ENCODE measurements at places on chromosomes 2 and 18.

- no peak for DNase-seq
Observed at GRCh38 chr2:3377279-3377611, 373 bp downstream of the EIPR1 start.

GRCh38 chr18:77949355-77949973 is 699.8 kb downstream of the GALR1 start:
- no peak for DNase-seq

DNA sequence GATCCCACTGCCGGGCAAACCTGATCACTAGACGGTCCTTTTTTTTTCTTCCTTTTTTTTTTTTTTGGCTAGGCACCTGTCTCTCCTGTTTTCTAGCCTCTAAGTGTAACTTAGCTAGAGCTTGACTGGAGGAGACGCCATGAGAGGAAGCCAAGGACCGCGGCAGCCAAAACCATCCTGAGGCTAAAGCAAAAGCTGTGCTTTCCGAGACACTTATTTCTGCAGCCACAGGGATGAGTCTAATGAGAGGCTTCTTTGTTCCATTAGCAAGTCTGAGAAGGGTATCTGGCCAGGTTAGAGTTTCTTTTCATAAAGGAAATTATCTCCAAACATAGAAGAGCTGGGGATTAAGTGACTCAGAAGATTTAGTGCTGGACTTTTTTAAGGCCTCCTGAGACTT is 7.3 kb upstream of the CXCR4 start:
- no peak for DNase-seq

- DNase-seq, result no peak
Observed at GRCh38 chr18:47547539-47548202, 296.2 kb upstream of the SKOR2 start.

DNA sequence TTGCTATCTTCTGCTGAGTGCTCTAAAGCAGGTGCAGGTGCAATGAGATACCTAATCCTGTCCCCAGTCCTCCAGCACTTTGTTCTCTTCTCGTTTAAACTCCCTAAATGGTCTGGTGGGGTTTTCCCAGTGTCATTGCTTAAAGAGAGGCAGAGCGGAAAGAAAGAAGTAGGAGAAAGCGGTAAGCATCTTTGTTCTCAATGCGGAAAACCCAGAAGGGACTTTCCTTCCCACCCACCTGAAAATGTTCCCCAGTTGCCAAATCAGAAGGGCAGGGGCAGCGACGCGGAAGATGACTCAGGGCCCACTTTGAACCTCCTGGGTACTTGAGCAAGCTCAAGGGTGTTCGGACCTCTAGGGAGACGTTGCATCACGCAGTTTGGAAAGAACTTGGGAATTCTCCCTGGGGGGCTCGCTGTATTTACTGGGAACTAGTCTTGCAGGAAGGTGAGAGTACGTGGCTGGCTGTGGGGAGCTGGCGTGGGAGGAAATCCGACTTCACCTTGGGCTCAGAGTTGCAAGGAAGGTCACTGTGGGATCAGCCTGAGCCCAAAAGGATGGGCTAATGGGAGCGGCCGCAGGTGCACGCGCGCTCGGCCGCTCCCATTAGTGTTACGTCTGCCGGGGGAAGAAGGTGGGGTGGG is 589 bp upstream of the SGPP2 start:
- no peak for DNase-seq

GRCh38 chr2:3283206-3283605 is 94.4 kb downstream of the EIPR1 start:
- DNase-seq, result no peak

- DNase-seq, result peak; percentile 92
Observed at GRCh38 chr2:169393068-169393590, 30.8 kb upstream of the LRP2 start.

GRCh38 chr2:241061275-241061674 is 40.8 kb downstream of the MTERF4 start:
- no peak for DNase-seq

GRCh38 chr2:178927173-178927572 is 120.0 kb upstream of the TTN start:
- no peak for DNase-seq

DNA sequence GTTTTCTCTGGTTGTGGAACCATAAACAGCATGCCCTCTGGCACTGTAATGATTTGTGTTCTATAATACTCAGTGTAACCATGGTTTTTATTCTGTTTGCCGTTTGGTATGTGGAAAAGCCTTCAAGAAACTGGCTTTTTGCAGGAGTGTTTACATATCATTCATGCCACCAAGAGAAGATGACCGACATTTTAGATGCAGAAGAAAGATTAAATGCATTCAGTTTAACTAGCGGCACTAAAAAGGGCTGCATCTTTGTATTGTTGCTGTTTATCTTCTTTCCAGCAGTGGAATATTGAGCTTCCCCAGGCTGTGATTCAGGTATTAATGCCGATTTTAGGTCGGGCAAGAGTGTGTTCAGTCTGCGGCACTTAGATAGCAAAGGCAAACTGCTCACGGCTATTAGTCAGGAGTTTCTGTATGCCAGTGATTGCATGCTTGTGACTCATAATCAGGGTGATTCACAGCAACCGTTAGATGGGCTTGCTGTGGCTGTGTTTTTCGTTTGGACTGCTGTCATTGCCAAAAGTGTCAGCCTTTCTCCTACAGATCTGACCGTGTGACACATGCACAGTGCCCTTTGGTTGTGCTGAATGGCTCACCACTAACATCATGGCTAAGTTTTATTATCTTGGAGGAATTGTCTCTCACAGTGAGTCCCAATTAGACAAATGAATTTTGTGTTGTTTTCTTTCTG is 479.7 kb downstream of the PARD3B start:
- DNase-seq, result no peak

DNA sequence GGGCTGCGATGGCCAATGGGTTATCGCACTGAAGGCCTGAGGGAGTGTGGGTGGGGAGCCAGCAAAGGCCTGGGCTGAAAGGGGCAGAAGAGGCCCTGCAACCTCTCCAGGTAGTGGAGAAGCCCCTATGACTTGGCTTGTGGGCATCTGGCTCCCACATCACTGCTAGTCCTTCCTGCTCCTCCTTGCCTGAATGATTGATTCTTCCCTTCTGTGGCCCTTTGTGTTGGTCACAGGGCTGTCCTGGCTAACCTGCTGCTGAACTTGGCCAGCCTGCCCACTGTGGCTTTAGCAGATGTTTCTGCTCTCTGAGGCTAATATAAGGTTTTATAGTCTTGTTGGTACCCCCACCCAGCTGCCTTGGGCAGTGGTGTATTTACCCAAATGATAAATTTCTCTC is 136.2 kb upstream of the ALPP start:
- DNase-seq, result no peak

DNA sequence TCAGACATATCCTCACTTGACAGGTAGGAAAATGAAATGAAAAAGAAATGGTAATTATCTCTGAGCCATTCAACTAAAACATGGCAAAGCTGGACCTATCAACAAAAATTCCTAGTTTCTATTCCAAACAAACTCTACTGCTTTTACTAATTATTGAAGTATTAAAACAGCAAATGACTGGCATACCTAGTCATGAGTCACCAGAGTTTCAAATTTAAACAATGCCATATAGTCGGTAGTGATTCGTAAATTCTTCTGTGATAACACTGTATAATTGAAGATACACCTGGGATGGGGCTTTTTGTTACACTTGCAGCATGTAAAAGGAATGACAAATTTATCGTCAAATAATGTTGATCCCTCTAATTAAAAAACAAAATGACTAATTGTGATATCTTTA is 153.1 kb upstream of the THUMPD2 start:
- DNase-seq, result no peak

- DNase-seq, result no peak
Observed at GRCh38 chr2:27838502-27838901, 51.7 kb downstream of the RBKS start.

DNA sequence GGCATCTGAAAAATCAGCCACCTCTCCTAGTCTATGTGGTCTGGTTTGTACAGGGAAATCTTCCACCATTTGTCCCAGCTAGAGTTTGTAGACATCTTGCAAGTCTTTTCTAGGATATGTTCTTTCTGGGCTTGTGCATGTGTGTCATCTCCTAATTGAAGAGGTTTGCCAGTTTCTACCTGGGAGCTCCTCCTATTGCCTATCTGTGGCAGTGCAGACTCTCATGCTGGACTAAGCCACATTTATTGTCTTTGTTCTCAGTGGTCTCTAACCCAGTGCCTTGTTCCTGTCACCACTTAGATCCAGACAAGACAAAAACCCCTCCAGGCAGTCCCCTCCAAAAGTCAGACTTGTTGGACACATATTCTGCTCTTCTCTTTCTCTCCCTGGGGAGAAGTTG is 72.0 kb upstream of the MRPS9 start:
- DNase-seq, result no peak

DNA sequence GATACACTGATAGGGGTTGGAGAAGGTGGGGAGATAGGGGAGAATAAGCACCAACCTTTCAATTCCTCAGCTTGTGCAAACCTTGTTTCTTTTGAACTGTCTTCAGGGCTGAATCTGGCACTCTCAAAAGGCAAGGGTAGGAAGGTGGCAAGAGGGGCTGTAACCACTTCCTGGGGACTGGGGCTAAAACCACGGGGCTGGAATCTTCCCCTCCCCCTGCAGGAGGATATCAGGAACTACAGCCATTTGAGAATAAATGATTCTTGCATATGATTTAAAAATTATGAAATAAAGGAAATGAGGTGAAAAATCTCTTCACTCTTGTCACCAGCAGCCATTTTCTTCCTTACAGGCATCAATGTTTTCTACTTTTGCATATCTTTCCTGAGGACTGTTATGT is 50.8 kb downstream of the ATOH8 start:
- DNase-seq, result no peak

GRCh38 chr2:28163028-28163427 is 229.6 kb upstream of the FOSL2 start:
- DNase-seq, result no peak

- DNase-seq, result no peak
Observed at GRCh38 chr2:66729416-66730330, 294.7 kb downstream of the MEIS1 start.

DNA sequence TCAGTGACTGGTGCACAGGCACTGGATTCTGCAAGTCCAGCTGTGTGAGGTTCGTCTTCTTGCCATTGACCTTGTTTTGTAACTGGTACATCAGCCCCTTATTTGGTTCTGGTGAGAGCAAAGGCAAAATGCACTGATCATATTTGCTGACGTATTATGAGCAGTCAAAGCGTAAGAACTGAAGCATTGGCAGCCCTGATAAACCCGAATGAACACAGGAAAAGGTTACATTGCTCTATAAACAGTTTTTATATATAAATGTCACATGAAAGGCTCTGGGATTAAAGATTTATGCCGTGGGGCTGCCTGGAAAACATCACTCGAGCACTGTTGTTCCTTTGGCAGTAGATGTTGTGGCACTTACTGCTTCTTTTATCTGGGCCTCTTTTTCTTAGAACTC is 167.9 kb downstream of the IRS1 start:
- no peak for DNase-seq

DNA sequence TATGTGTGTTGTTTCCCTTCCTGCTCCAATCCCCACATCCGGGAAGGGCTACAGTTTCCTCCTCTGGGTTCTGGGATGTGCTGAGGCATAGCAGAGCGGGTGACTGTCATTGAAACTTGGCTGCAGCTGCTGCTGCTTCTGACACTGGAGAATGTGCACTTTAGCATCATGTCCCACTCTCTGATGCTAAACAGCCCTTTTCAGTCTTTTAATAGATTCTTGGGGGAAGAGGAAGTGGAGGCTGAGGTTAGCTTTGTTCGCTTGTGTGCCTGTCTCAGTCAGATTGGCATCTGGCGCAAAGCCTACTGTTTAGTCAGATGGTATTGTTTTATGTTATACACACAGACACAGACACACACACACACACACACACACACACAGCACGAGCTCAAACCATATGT is 136.5 kb upstream of the RND3 start:
- no peak for DNase-seq

- DNase-seq, result no peak
Observed at GRCh38 chr18:12883372-12883683, 709 bp downstream of the PTPN2 start.

DNA sequence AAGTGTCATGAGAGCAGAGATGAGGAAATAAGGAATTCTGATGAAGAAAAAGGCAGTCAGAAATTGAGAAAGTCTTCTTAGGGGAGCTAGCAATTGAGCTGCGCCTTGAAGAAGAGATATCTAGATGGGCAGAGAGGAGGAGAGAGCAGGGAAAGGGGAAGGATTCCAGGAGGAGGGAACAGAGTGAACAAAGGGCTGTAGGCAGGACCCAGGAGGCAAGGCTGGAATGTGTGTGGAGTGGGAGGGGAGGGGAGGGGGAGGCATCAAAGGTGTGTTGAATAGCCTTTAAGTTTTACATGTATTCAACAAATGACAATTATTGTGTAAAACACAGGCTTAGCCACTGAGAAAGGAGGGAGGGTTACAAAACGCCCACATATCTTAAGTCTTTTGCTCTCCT is 164.5 kb downstream of the TDRD15 start:
- no peak for DNase-seq

DNA sequence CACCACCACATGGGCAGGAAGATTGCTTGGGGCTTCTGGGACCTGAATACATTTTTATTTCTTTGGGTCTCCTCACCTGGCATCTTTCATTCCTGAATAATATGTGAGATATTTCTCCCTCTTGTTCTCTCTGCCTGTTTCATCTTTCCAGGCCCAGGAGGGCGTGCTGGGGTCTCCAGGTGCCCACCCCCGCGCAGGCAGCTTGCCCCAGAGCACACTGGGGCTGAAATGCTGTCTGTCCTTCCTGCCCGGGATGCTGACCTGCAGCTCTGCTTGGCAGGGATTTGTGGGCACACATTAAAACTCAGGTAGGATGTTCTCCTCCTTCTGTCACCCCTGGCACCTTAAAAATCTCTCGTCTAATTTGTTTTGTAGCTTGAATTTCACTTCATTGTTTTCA is 39.7 kb upstream of the TEX51 start:
- DNase-seq, result no peak

DNA sequence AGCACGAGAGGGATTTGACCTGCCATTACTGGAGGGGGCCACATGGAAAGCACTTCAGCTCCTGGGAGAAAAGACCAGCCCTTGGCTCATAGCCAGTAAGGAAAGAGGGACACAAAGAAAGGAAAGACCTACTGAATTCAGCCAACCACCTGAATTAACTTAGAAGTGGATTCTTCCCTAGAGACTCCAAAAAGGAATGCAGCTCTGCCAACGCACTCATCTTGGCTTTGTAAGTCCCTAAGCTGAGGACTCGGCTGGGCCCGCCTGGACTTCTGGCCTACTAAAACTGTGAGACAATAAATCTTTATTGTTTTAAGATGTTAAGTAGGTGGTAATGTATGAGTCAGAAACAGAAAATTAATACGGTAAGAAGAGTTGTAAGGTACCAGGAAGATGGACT is 11.5 kb downstream of the ATF2 start:
- no peak for DNase-seq

DNA sequence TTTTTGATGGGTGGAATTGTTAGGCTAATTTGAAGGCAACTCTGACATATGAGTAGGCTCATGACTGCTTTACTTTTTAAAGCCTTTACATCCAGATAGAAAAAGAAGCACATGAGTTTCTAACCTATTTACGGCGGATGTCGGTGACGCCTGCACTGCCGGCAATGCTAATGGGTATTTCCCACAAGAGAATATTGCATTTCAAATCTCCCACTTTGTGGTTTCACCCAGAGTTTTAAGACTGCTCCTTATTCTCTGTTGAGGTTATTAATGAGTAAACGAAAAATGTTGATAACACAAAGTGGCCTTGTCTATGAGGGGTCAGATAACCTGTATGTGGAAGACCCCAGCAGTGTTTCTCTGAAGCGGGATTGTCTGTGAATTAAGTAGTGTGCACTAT is 14.0 kb downstream of the CCDC85A start:
- no peak for DNase-seq

All from Caco-2 (cell line).